Stimulated activated CD4-positive, alpha-beta T cell treated with anti-CD3 and anti-CD28 coated beads, Interleukin-12 subunit alpha, Interleukin-12 subunit beta, amount 100 ng/mL, for 4 hours (primary cell): ENCODE measurements at places on chromosomes 7 and 10.
A peak's percentile ranks its signal among the peaks of the same experiment; 100 is the strongest.

GRCh38 chr10:129658376-129659072 lies 191.5 kb downstream of the MGMT start:
- DNase-seq = no peak

DNA sequence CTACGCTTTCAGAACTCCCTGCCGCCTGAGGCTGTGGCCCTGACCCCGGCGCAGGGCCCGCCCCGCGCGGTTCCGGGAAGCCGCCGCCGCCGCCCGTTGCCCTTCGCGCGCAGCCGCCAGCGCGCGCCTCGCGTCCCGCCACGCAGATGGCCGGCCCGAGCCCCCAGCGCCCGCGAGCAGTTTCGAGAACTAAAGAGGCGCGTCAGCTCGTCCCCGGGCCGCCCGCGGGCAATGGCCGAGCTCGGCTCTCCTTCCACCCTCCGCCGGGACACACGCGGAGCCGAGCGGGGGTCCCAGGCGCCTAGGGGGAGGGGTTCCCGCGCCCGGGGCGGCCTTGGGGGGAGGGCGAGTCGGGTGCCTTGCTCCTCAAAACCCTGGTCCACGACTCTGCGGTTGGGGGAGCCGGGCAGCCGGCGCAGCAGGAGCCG lies 1.8 kb downstream of the HNRNPF start:
- DNase-seq = peak; percentile 47

DNA sequence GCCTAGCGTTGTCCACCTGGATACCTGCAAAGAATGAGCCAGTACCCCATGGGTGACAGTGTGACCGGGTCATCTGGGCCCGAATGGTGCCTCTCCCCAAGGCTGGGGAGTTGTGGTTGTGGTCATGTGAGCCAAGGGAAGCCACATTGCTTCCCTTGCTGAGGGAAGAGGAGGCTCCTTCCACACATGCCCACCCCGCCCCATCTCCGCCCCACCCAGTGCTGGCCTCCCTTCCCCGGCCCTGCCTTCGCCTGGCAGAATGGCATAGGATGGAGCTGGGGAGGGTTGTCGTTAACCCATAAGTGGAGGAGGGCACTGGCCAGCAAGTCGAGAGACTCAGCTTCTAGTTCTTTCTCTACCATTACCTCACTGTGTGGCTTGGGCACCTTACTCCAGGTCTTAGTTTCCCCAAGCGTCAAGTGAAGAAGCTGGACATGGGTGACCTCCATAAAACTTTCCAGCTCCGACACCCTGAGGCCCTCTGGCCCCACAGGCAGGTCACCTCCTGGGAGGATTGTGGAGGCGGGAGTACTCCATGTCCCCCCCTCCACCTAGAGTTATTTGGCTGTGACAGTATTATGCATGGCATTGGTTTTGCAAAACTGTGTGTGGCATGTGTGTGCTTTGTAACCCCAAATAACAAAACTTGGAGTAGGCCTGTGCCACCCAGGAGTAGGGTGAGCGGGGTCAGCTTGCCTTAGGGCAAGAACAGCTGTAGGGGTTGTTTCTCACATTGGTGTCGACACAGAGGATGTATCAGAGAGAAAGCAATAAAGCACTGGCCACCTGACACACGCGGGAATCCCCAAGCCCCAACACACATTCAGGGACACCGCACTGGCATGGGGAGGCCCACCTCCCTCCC lies 90.5 kb upstream of the MACROH2A2 start:
- no peak for DNase-seq

- no peak for DNase-seq
Observed at GRCh38 chr10:12757351-12757750, 244.2 kb downstream of the CCDC3 start.

- no peak for DNase-seq
Observed at GRCh38 chr10:128469515-128469914, 343.3 kb upstream of the MKI67 start.

DNA sequence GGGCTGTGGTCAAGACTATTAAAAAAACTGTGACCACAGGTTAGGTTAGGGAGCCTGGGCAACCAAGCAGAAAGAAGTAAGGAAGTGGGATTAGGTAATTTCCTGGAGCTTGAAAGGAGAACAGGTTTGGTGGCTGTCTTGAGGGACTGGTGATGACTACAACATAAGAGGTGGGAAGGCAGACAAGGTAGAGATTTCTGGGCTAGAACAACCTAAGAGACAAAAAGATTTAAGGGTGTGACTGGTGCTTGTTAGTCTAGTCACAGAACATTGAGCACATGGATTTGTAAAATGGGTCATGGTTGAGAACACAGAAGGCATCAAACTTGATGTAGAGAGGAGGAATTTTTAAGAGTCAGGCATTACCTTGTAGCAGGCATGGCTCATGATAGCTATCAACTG lies 123.7 kb upstream of the ASAH2 start:
- no peak for DNase-seq

GRCh38 chr10:31822150-31822549 lies 106.5 kb downstream of the ARHGAP12 start:
- DNase-seq = no peak

GRCh38 chr10:20871970-20872369 lies 25.1 kb downstream of the NEBL start:
- DNase-seq = no peak

- DNase-seq = no peak
Observed at GRCh38 chr7:17305387-17306171, 7.1 kb downstream of the AHR start.

GRCh38 chr10:113991091-113991860 lies 52.4 kb upstream of the ADRB1 start:
- DNase-seq = no peak

GRCh38 chr7:139942636-139943035 lies 113.6 kb downstream of the TBXAS1 start:
- DNase-seq = no peak

GRCh38 chr7:4835398-4836205 lies 26.2 kb downstream of the PAPOLB start:
- DNase-seq = no peak

GRCh38 chr7:55526770-55527169 lies 45.5 kb downstream of the VOPP1 start:
- DNase-seq = no peak

DNA sequence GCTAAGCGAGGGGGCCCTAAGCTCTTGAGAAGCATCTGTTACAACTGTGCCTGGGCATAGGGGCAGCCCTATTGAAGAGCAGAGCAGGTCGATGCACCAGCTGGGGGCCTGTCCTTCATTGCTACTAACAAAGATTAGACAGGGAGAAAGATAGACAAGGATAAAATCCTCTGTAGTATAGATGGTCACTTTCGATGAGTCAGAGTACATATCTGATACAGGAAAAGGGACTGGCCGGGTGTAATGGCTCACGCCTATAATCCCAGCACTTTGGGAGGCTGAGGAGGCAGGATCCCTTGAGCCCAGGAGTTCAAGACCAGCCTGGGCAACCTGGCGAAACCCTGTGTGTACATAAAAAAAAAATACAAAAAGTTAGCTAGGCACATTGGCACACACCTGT lies 13.6 kb downstream of the OPTN start:
- DNase-seq = no peak

- DNase-seq = no peak
Observed at GRCh38 chr10:68074031-68074774, 880 bp downstream of the HERC4 start.

DNA sequence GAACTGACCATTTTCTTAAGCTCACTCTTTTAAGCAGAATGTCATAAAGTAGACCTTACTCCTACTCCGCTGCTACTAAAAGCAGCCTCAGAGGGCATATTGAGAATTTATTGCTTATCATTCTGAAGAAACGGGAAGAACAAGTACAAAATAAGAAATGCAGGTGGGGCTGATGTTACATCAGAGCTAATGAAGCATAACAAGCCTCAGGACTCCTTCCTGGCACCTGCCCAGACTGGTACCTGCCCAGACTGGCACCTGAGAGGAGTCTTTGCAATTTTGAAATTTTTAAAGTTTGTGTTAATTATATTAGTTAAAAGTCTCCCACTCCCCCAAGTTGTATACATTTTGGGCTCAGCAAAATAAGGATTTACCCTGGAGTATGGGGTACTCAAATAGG lies 162.4 kb downstream of the SEMA3E start:
- no peak for DNase-seq

GRCh38 chr7:123657304-123657685 lies 1.6 kb downstream of the LMOD2 start:
- DNase-seq = no peak

DNA sequence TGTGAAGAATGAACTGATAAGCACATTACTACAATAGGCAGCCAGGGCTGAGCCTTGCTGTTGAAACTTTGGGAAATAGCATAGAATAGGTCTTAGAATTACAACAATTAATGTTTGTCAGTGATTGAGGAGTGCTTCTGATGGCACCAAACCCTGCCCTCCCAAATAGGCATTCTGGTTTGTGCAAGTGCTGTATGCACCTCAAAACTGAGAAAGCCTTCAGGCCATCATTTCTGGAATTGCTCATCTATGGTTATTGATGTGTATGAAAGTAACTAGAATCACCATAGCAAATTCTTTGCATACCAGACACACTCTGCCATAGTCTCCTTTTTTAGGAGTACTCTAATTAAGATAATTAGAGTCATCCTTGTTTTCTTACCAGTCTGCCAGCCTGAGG lies 585.0 kb upstream of the MBL2 start:
- no peak for DNase-seq

DNA sequence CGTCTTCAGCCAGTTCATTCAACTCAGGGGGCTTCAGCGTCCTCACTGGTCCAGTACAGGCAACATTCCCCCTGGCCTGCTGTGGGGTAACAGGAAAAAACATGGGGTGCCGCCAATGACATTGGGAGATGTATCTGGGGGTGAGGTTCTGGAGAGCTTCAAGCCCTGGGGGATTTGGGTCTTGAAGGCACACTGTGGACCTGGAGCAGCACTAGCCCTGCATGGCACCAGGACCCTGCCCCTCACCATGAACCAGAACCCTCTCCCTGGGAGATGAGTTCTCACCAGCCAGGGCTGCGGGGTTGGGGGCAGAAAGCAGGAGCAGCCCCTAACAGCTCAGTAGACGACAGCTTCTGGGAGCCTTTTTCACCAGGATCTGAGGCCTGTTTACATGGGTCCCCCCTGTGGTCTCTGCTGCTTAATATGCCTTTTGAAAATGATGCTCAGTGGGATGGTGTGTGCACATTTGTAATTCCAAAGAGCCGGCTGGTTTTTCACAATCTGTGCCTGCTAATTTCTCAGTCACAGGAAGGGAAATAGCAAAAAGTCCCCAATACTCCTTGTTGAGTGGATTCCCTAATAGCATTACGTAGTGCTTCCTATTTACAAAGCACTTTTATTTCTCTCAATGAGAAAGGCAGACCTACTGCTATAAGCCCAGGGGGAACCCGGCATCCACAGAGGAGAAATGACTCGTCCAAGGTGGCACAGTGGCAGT lies 509.5 kb downstream of the RPS24 start:
- no peak for DNase-seq

- DNase-seq = peak; percentile 3
Observed at GRCh38 chr10:33335551-33335800, 1.0 kb upstream of the NRP1 start.

DNA sequence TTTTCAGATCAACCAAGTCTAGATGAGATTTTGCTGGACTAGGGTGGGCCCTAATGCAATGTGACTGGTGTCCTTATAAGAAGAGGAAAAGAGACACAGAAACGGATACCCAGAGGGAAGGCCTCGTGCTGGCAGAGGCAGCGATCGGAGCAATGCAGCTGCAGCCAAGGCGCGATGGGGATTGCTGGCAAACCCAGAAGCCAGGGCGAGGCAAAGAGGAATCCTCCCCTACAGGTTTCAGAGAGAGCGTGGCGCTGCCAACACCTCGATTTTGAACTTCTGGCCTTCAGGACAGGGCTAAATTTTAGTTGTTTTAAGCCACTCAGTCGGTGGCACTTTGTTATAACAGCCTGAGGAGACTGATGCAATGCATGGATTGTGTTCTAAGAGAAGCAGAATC lies 157.1 kb upstream of the RHEB start:
- DNase-seq = no peak

DNA sequence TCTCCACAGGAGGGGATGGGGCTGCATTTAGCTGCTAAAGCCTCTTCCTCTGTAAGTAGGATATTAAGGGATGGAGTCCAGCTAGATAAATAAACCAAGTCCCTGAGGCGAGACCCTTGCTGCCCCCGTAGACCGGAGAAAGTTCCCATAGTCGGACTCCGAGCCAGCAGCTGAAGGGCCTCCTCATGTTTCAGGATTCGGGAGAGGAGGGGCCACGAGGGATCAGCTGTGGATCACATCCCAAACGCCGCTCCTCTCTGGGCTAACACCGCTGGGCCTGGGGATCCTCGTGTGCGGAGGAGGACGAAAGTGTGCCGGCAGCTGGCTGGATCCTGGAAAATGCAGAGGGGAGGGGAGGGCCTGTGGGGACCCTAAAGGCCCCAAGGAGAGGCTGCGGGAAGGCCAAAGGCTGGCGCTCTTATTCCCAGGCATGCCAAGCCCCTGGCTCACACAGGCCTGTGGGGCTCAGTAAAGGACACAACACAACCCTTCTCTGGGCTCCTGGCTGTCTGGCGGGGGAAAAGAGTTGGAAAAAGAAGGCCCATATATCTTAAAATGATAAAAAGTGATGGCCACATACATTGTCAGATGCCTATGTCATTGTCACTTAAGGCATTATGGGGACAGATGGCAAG lies 82.5 kb upstream of the TMEM72 start:
- DNase-seq = no peak

- peak; percentile 7 for DNase-seq
Observed at GRCh38 chr10:70053841-70054288, 1.2 kb downstream of the MACROH2A2 start.

DNA sequence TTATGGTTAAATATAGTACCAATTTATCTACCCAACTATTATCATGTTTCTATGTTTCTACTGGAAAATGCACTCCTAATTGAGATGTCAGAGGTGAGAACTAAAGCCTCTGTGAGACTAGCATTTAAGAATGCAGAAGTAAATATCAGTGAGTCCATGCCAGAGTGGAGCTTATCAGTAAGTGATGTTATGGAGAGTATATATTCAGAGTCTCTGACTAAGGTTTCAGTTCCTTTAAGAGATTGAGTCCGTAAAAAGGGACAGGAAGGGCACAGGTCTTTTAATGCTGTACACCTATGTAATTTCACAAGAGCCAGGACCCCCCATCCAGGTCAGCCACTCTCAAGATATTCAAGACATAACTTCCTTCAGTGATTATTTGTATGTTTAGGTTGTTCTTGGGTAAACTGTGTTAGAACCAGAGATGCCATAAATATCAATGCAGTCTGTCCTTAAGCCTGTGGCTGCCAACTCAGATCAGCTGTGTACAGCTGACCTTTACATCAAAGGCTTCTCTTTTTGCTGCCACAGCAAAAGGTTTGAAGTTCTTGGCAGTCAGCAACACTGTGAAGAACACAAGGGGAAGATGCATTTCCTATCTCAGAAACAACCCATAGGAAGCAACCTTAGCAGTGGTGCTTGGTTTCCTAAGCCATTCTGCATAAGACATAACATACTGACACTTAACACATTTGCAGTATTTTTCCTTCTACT lies 244.8 kb downstream of the BICC1 start:
- no peak for DNase-seq

GRCh38 chr7:157056246-157056645 lies 45.8 kb upstream of the MNX1 start:
- DNase-seq = no peak

DNA sequence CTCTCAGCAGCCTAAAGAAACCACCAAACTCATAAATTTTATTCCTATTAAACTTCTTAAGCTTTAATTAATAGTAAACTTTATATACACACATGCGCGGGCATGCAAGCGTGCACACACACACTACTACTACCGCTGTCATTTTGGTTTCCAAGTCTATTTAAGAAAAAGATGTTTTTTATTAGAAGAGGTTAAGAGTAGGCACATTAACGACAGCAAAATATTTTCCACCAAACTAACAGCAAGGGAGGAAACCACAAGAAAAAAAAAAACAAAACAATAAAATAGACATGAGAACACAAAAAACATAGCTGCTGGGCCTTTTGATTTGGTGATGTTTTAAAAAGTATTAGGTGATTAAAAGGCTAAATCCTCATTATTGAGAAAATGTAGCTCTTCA lies 28.6 kb downstream of the RTKN2 start:
- DNase-seq = no peak
